ENCODE measurements at places on chromosomes 12 and 14.

GRCh38 chr12:92088805-92089204, 56.8 kb downstream of the BTG1 start:
- no peak for DNase-seq

GRCh38 chr14:52900731-52901130, 50.1 kb downstream of the FERMT2 start:
- no peak for DNase-seq

DNA sequence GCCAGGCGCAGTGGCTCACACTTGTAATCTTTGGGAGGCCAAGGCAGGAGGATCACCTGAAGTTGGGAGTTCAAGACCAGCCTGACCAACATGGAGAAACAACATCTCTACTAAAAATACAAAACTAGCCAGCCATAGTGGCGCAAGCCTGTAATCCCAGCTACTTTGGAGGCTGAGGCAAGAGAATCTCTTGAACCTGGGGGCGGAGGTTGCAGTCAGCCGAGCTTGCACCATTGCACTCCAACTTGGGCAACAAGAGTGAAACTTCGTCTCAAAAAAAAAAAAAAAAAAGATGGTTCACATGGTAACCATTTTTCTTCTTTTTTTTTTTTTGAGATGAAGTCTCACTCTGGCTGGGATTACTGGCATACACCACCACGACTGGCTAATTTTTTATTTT, 35.3 kb downstream of the SLC2A14 start:
- no peak for DNase-seq

DNA sequence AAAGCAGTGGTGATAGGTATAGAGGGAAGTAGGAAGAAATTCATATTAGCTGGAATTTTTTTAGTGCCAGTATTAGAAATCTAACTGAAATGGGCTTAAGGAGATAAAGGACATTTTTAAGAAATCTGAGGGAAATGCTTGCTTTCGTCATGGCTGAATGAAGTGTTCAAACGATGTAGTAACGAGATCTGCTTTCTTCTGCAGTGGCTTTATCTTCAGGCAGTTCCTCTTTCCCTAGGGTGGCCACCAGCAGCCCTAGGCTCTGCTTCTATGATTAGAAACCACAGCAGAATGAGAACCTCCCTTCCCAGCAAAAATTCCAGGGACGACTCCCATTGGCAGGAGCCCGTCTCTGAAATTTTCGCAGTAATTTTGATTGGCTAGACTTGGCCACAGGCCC, 163.9 kb upstream of the FRMD6 start:
- DNase-seq: no peak

DNA sequence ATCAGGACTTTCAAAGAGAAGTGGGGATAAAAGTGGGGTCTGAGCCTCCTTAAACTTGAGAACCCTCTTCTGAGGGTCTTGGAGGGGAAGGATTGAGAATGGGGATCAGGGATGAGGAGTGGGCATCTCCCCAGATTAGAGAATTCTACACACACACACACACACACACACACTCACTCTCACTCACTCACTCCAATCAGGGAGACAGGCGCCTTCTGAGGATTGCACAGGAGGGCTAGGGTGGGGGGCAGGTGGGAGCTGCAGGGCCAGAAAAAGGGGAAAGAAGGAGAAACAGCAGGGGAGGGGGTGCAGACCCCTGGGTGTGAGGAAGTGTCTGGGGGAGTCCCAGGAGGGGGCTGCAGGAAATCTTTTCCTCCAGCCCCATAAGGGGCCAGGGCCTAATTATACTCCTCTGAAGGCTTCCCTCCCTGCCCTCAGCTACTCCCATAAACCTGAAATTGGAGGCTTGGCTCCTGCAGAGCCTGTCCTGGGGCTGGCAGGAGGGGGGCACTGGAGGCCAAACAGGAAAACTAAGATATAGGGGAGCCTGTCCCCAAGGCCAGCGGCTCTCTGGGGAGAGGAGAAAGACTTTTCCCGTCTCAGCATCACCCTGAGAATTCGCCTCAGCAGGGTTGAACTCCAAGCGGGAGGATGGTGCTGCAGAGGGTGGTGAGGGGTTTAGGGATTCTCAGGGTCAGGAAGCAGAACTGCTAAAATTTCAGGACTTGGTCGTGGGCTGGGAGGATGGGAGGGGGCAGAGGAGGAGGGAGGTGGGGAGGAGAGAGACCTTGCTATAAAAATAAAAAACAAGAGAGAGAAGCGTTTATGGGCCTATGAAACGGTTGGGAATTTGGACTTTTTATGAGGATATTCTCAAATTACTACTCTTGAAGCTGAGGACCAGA, 1.6 kb downstream of the HOXC9 start:
- no peak for DNase-seq

GRCh38 chr12:91968076-91968776, 177.4 kb downstream of the BTG1 start:
- no peak for DNase-seq

- DNase-seq: no peak
Observed at GRCh38 chr14:54568821-54569595, 2.1 kb downstream of the SAMD4A start.

DNA sequence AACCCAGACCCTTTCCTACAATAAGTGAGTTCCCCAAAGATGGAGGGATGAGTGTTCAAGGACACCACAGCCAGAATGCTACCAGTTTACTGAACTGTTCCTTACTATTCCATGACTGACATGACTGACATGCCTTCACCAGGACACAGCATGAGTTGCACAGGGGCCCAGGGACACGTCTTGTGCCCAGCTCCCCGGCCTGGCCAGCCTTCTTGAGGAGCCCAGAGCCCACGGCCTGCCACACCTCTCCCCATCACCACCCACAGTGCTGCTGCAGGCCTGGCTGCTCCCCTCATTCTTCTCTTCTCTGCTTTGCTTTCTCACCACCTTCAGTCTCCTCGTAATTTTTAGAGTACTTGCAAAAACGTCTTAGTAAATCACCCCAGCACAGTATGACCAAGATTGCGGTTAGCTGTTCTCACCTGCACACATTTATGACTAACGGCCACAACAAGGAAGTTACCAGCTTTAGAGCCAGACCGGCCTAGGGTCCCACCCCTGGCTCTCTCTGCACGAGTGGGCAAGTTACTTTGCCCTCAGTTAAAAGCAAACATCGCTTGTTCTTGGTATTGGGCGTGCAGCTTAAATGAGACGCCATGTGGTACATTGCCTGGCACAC, 18.5 kb downstream of the PPP2R5E start:
- no peak for DNase-seq

- DNase-seq: no peak
Observed at GRCh38 chr12:42725809-42726208, 136.3 kb upstream of the PRICKLE1 start.

- no peak for DNase-seq
Observed at GRCh38 chr14:70130482-70130881, 58.3 kb downstream of the SLC8A3 start.

DNA sequence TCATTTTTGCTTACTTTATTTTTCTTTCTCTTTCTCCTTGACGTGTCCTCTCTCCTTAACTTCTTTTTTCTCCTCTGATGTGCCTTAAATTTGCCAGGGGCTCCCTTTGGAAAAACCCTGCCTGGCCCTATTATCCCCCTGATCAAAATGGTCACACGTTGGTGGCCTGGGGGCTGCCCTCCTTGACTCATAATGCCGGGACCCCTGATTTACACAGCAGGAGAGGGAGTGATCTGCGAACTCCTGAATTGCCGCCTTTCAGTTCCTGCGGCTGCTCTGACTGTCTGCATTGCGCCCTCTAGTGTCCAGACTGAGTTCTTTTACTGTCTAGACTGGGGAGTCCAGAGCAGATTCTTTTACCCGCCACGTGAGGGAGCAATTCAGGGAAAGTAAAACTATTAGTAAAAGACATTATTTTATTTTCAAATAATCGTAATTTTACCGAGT, 44.8 kb upstream of the GZMB start:
- DNase-seq: peak; percentile 93

DNA sequence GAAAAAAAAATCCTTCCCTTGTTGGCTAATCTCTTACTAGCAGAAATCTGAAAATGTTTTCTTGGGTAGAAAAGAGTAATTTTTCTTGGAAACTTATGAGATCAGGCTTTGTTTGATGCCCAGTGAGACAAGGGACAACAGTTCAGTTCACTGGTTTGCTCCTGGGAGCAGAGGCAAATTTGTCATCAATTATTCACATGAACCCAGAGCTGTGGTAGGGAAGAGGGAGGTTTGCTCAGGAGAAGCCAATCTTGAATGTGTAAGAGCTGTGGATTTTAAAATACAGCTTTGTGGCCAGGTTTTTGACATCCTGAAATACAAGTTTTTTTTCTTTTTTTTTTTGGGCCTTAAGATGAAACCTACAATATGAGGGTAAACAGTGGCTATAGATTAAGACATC, 426.6 kb downstream of the ATP23 start:
- DNase-seq: no peak

Measured in NAMALWA (cell line).